ENCODE measurements at places on chromosomes 2 and 18. TPM values are rescaled to one million over a fixed set of nuclear protein-coding genes. Genes with fewer than 3 reads are reported as not detected.
A peak's percentile ranks its signal among the peaks of the same experiment; 100 is the strongest.

GRCh38 chr2:172434821-172435605 is 7.6 kb downstream of the ITGA6 start:
- no peaks in the 10 kb centered on the region for H3K27me3 ChIP-seq
- DNase-seq: no peak
- H3K27ac ChIP-seq: 0 out of 2 replicates have a peak overlapping the region, but pooled peaks have one; percentile 31
- H3K36me3 ChIP-seq: no peaks in the 10 kb centered on the region
- peaks cover 39% of the 10 kb centered on the region for H3K4me1 ChIP-seq

DNA sequence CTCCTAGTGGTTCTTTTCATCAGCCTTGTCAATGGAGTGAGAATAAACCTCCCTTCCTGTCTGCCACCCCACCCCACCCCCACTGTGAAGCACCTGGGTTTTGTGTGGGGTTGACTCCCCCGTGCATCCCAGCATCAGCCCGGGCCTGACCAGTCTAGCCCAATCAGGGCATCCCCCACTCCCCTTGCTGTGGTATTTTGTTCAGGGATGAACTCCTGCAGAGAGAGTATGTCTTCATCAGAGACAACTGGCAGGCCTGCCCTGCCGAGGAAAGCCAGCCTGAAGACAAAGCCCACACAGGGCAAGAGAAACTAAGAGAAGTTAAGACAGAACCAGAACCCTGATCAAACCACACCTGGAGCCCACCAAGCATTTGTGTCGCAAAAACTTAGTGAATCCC is 36.7 kb upstream of the RMP24 start:
- no peak for DNase-seq
- peaks cover 22% of the 10 kb centered on the region for H3K36me3 ChIP-seq
- no peaks in the 10 kb centered on the region for H3K27me3 ChIP-seq
- peaks cover 8% of the 10 kb centered on the region for H3K4me1 ChIP-seq
- no peak overlapping the region for H3K27ac ChIP-seq
- no peak overlapping the region for H3K4me3 ChIP-seq

DNA sequence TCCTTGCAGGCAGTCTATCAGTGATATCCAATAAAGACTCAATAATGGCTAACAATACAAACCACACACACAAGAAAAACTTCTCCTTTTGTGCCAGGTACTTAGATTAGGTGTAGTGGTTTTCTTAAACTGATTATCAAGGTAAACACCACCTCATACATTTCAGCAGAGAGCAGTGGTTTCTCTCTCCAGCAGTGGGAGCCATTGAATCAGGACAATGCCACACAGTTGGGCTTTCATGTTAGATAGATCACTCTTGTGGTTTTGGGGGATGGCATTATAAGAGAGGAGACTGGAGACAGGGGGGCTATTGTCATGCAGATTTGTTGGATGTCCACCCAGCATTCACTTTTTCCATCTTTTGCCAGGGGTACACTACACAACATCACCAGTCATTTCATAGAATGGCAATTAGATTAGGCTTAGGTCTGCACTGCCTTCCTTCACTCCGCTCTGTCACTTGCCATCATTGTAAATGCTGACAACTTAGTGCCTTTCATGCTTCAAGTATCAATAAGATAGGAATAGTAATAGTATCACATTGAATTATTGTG is 13.6 kb upstream of the IRS1 start:
- H3K4me1 ChIP-seq: no peaks in the 10 kb centered on the region
- no peak for DNase-seq
- H3K4me3 ChIP-seq: no peak overlapping the region
- no peak overlapping the region for H3K27ac ChIP-seq
- no peaks in the 10 kb centered on the region for H3K27me3 ChIP-seq

DNA sequence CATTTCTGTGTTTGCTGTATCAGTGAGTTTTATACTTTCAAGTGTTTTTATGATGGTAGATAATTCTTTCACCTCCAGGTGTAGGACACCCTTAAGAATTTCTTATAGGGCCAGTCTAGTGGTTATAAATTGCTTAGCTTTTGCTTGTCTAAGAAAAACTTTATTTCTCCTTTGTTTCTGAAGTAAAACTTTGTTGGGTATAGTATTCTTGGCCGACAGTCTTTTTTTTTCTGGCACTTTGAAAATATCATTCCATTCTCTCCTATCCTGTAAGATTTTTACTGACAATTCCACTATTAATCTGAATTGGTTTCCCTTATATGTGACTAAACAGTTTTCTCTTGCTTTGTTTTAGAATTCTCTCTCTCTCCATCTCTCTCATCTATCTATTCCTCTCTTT is 118.7 kb upstream of the LRRTM4 start:
- H3K4me3 ChIP-seq: no peak overlapping the region
- DNase-seq: no peak
- H3K27me3 ChIP-seq: no peaks in the 10 kb centered on the region
- no peaks in the 10 kb centered on the region for H3K4me1 ChIP-seq
- H3K27ac ChIP-seq: no peak overlapping the region
- no peaks in the 10 kb centered on the region for H3K36me3 ChIP-seq

- H3K4me3 ChIP-seq: no peak overlapping the region
- DNase-seq: no peak
- no peaks in the 10 kb centered on the region for H3K4me1 ChIP-seq
Measured at GRCh38 chr18:58454406-58455061, 174.4 kb downstream of the ALPK2 start.

- H3K4me3 ChIP-seq: no peak overlapping the region
- H3K27ac ChIP-seq: no peak overlapping the region
Measured at GRCh38 chr2:36369716-36370115, 14.1 kb downstream of the CRIM1 start.

DNA sequence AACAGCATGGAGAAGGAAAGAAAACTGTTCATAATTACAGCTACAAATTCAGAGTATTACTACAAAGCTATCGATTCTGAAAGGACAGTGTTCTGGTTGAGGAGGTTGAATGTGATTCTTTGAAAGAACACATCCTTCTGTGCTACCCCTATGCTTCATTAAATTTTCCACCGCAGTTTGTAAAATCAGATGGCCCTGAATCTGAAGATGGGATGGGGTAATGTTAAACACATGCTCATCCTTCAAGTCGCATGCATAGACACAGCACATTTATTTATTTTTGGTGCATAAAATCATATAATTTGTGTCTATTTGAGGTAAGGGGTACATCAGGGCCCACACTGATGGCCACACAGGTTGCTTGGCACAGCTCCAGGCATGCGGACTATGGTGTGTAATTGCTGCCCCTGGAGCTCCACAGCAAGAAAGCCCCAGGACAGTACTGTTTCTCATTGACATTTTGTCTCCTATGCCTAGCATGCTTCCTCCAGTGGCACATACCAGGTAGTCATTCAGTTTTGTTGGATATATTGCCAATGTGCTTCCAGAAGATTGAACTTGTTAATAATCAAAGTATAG is 238.8 kb upstream of the TANK start:
- 0 out of 2 replicates have a peak, but pooled peaks cover 6% of the 10 kb centered on the region for H3K4me1 ChIP-seq
- H3K36me3 ChIP-seq: no peaks in the 10 kb centered on the region
- no peak overlapping the region for H3K27ac ChIP-seq
- no peak overlapping the region for H3K4me3 ChIP-seq
- DNase-seq: no peak

DNA sequence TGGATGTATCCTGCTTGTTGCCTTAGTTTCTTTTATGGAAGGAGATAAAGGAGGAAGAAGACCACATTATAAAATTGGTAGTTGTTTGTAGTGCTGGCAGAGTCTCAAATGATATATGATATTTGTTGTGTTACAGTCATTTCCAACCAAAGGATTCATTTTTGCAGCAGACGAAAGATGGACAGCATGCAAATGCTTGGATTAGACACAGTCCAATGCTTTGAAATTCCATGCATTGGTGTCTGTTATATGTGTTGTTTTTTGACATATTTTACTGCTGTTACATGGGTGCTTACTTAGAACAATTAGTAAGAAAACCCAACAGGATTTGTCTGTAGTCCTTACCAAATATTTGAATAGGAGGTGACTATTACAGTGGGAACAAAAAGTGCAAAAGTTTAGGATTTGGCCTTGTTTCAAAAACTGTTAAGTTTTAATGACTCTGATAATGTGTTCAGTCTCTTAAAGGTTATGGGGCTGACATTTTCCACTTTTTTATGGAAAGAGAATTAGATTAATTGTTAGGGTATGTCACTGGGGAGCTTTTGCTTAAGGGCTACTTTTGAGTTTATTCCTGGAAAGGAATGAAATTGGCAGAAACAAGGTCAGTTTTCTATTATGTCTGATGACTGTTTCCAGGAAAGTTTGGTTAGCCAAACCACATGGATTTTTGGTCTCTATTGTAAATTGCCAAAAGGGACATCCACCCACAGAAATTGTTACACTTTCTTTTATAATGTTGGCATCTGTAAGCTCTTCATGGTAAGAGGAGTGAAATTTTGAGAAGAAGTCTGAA is 229.4 kb upstream of the MMADHC start:
- no peaks in the 10 kb centered on the region for H3K36me3 ChIP-seq
- no peaks in the 10 kb centered on the region for H3K27me3 ChIP-seq
- DNase-seq: no peak

- no peak overlapping the region for H3K4me3 ChIP-seq
- no peak overlapping the region for H3K27ac ChIP-seq
- no peaks in the 10 kb centered on the region for H3K27me3 ChIP-seq
- no peaks in the 10 kb centered on the region for H3K4me1 ChIP-seq
- H3K36me3 ChIP-seq: no peaks in the 10 kb centered on the region
Measured at GRCh38 chr2:82636402-82637020, 1822.6 kb downstream of the SUCLG1 start.

The APCDD1 gene
- 3.0 TPM for total RNA-seq

The FBXO48 gene
- 1.1 TPM for total RNA-seq

The ATP6V1B1 gene
- total RNA-seq: not detected

Data from H1 (cell line).